ENCODE measurements at places on chromosomes 3 and 15. TPM values are rescaled to one million over a fixed set of nuclear protein-coding genes. Genes with fewer than 3 reads are reported as not detected.

DNA sequence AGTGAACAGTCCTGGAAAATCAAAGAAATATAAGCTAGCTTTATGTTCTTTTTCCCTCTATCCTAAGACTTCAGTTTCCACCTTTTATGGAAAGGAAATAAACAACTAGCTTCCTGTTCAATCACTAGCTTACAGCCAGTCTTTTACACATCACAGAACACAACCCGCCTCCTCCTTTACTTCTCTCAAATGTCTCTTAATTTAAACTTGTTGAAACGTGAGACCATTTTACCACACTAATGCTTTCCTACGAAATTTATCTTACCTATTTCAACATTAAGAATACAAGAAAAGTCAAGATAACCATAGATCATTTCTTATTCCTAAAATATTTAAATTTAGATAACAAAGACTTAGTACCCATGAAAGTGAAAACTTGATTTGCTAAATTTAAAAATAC, 6.2 kb downstream of the PRTG start:
- no peak for DNase-seq

DNA sequence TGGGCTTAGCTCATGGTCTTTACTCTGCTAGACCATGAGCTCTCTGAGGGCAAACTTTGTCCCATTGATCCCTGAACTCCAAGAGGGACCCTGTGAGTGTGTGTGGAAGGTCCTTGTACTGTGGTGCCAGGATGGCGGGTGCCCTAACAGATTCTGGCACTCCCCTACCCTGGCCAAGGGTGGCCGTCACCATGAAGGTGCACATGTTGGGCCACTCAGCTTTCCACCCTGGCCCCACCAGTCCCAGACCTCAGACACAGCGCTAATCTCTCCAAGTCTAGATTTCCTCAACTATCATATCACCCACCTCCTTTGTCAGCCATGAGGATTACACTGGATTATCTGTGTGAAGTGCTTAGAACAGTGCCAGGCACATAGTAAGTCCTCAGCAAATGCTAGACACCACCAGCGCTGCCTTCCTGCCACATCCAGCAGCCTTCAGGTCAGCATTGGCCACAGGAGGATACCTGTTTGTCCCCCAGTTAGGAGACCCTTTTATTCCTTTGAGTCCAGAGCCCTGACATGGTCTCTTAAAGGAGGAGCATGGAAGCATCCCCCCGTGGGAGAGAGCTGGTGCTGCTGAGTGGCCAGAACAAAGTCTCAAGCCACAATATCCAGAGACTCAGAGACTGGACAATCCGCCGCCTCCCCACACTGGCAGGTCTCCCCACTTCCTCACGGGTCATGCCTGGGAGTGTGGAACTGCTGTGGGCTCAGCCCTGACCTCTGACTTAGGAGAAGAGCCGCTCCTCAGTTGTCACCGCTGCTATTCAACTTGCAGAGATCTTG, 44.5 kb upstream of the SLCO2A1 start:
- no peak for DNase-seq

DNA sequence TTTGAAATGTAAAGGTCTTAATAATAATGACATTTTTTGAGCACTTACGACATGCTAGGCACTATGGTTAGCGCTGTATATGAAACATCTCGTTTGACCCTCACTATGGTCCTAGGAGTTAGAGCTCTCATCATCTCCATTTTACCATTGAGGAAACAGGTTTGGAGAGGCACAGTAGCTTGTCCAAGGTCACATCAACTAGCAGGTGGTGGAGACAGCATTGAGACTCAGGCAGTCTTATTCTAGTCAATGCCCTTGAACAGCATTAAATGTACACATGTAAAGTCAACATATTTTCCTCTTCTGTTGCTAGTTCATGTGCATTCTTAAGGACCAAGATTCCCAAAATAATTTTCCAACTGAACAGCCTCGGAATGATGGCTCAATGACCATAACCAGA, 4.8 kb downstream of the ARHGEF3 start:
- no peak for DNase-seq

- no peak for DNase-seq
These were observed 91.3 kb upstream of the SLC25A36 start for GRCh38 chr3:140850210-140850955.

DNA sequence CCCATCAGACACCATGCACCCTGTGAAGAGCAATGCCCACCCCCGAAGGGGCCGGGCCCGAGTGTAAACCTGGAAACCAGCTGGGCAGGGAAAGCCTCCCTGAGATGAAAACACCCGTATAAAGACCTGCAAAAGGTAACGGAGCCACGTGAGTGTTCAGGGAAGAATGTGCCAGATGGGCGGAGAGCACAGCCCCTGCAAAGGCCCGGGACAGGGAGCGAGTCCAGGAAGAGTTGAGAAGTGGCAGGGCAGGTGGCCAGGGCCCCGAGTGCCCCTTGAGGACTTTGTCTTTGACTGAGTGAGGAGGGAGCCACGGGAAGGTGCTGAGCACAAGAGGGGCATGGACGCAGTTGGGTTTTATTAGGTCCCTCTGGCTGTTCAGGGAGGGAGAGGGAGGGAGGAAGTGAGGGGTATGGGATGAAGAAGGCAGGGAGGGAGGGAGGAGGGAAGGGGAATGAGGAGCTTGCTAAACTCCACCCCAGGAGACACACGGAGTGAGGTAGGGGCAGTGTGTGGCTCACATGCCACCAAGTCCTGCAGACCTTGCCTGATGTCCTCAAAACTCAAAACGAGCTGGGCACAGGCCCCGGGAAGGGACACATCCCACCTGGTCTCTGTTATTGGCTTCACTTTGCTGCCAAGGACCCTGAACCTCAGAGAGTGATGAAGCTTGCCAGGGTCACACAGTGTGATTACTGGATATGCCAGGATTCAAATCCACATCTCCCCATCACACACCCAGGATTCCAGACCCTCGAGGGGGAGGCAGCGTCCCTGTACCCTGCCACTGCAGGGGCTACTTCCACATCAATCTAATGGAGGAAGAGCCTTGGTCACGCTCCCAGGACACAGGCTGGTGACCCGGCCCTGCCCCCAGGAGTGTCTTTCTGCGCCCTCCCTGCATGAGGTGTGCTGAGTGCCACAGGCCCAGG, 49.1 kb upstream of the IQSEC1 start:
- no peak for DNase-seq

DNA sequence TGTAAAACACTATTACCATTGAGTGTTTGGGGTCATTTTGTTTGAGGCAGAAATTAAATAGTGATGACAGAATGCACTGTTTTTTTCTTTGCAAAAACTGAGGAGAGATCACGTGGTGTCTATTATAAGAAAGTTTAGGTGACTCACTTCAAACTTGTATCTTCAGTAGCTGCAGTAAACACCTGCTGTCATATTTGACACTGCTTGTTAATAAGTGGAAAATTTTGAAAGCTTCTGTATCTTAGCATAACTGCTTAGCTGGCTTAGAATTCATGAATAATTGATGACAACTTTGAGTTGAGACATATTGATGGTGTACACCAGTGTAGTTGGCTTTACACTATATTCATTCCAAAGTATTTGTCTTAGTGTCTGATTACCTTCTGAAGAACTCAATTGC, 29.7 kb upstream of the MDFIC2 start:
- DNase-seq = no peak

Gene TICRR
- 0.79 TPM for total RNA-seq

DNA sequence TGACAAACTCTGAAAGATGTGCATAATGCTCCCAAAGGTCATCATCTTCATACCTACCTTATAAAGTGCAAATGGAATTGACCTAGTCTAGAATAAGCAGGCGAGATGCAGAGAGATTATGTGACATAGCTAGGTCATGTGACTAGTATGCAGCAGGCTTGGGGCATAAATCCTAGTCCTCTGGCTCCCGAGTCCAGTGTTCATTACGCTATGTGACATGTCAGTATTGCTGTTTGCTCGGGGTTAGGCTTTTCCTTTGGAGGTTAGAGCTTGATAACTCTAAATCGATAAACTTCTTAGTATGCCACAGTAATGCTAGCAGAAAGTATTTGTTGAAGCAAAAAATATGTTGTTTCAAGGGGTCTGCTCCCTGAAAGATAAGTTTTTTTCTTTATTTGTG, 481.7 kb upstream of the TPRG1 start:
- no peak for DNase-seq
